Pulmonary artery endothelial cell (primary cell): ENCODE measurements at places on chromosomes 1 and 21. TPM values are rescaled to one million over a fixed set of nuclear protein-coding genes. Genes with fewer than 3 reads are reported as not detected.
A peak's percentile ranks its signal among the peaks of the same experiment; 100 is the strongest.

GRCh38 chr1:200968469-200969410 is 54.8 kb downstream of the KIF21B start:
- no peak for DNase-seq

The FRRS1 gene
- total RNA-seq = 1.4 and 3.0 TPM in 2 replicates

The NTPCR gene
- 13.0 and 13.8 TPM in 2 replicates for total RNA-seq

The FHAD1 gene
- total RNA-seq = 0.20 and 0.25 TPM in 2 replicates

- DNase-seq = peak; percentile 95
Observed at GRCh38 chr1:150281758-150282557, at the start of gene CIART. Gene CIART (plus strand): TSS chr1:150282554. CDS start chr1:150283268, 714 bp downstream.

The CD5L gene
- not detected in 2 replicates for total RNA-seq

DNA sequence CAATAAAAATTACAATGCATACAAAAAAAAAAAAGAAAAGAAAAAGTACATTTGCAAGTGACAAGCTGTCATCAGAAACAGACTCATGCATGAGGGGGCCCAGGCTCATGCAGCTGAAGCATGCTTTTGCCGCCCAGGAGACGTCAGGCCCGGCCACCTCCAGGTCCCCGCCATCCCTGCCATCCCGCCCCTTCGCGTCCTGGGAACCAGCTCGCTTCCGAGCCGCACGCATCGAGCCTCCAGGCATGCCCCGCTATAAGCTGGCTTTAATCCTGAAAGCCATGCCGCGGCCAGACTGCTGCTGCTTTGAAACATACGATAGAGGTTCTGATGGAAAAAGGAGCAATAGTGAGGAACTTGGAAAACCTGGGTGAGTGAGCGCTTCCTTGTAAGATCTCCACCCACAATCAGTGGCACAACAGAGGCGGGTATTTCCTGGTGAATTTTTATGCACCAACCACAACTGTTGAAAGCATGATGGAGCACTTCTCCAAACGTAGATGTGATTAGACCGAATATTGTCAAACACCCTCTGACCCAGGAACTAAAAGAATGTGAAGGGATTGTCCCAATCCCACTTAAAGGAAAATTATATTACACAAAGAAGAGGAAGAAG is 113.7 kb downstream of the FAF1 start:
- DNase-seq = no peak

GRCh38 chr1:76005765-76006164 is 68.8 kb upstream of the ST6GALNAC3 start:
- no peak for DNase-seq

GRCh38 chr1:25825605-25826004 is 5.9 kb downstream of the MTFR1L start:
- no peak for DNase-seq

DNA sequence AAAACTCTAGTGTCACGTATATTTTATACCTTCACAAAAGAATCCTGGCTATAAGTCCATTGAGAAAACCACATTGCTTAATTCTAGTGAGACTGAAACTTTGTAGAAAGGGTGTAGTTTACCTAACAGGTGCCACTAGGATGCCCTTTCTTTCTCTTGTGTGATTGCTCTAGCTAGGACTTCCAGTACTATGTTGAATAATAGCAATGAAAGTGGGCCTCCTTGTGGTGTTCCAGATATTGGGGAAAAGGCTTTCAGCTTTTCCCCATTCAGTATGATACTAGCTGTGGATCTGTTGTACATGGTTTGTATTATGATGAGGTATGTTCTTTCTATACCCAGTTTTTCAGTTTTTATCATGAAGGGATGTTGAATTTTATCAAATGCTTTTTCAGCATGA is 39.7 kb upstream of the CHODL start:
- no peak for DNase-seq

DNA sequence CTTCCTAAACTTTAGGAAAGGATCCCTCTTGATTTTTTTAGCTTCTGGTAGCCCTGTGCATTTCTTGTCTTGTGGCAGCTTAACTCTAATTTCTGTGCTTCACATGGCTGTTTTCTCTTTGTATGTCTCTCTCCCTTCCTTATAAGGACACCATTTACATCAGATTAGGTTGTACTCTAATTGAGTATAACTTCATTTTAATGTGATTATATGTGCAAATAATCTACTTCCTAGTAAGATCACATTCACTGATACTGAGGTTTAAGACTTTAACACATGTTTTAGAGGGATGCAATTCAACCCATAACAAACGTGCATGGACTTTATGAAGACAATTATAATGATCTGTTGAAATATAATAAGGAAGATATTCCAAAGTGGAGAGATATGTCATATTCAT is 46.7 kb downstream of the RGS4 start:
- no peak for DNase-seq

DNA sequence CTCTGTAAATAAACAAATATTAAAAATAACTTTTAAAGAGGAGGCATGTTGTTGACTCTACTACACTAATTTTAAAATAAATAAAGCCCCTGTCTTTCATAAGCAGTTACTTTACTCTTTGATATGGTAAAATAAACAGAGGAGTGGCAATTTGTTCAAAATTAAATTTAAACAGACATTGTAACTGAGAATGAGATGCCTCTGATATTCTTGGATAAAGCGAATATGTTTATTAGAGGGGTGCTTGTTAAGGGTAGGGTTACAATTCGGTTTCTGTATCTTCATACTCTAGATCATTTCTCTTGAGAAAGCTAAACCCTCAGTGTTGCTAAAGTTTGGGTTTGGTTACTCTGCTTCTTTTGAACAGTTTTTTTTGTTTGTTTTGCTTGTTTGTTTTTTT is 19.6 kb downstream of the LPAR3 start:
- DNase-seq = no peak

DNA sequence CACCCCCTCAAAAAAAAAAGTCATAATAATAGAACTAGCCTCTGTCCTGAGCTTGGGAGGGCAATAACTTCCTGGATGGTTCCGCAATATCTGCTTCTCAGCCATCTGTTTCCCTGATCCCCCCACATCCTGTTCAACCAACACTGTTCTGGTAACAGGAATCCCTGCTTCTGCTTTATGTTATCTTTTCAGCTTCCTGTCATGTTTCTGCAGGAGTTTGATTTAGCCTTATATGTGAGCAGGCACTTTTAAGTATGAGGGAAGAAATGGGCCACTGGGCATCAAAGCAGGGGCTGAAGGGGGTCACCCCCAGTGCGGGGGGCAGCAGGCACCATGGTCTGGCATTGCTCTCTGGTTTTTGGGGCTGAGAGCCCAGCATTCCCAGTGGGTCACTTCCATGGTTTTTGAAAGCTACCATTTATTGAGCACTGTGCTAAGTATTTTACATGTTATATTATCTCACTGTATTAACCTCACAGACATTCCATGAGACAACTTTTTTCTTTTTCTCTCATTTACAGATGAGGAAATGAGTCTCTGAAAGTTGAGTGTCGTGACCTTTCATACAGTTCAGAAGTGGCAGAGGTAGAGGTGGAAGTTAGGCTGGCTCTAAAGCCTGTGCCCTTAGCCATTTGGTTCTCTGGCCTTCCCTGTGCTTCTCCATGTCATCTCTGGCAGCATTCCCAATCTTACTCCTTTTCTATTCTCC is 61.9 kb downstream of the DNTTIP2 start:
- DNase-seq = peak; percentile 92

DNA sequence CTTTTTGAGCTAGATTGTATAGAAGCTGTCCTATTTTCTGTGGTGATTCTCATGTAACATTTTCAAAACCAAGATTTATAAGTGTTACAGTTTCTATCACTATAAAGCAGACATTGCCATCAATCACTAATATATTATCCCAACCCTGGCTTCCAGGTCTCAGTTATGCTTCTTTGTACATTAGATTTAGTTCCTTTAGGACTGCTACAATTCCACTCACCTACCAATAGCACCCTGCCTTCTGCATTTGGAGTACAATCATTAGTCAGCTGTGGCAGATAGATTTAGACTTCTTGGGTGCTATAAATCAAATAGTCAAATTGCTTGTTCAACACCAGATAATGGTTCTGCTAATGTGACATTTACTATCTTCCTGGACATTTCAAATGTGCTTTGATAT is 281.6 kb downstream of the BRINP3 start:
- DNase-seq = no peak

GRCh38 chr1:95007687-95008086 is 65.1 kb downstream of the ALG14 start:
- DNase-seq = no peak

GRCh38 chr1:22711591-22712501 is 1.2 kb downstream of the EPHB2 start:
- DNase-seq = no peak

The CD160 gene
- total RNA-seq = not detected in 2 replicates

The IL19 gene
- not detected in 2 replicates for total RNA-seq

GRCh38 chr1:24199291-24199900 is 12.3 kb upstream of the IFNLR1 start:
- no peak for DNase-seq
